CD4-positive, alpha-beta T cell treated with Interleukin-1 beta for 1 hour (primary cell): ENCODE measurements at places on chromosomes 4 and X.

- DNase-seq: no peak
These were observed 452.9 kb upstream of the EPHA5 start for GRCh38 chr4:66123190-66123589.

GRCh38 chr4:44996276-44996845 is 270.0 kb upstream of the GNPDA2 start:
- DNase-seq: no peak

DNA sequence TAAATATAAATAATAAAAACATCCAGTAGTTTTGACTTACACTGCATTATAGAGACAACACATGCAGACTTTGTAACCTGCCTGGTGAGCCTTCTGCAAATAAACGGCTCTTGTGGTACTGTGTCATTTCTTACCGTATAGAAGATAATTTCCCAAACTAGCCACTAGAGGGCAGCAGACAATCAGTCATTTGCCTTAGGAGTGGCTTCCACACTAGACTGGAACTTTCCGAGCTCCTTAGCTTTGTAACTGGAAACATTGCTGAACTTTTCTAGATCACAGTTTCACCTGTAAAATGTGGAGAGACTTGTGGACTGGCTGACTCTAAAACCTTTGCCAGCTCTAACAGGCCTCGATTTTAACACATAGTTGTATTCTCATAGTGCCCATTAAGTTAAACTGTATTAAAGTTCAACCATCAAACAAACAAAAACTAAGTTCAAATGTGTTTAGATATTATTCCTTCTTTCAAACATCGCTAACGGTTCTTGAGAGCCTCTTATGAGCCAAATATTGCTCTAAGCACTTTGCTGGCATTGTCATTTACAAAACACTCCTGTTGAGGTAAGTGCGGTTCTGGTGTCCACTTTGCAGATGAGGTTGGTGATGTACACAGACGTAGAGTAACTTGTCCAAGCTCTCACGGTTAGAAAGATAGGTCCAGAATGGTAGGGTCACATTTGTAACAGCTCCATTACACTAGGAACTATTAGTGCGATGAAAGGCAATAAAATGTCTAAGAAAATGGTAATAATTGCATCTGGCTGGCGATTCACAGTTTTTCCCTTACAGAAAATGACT is 345.5 kb downstream of the ANK2 start:
- peak; percentile 78 for DNase-seq

DNA sequence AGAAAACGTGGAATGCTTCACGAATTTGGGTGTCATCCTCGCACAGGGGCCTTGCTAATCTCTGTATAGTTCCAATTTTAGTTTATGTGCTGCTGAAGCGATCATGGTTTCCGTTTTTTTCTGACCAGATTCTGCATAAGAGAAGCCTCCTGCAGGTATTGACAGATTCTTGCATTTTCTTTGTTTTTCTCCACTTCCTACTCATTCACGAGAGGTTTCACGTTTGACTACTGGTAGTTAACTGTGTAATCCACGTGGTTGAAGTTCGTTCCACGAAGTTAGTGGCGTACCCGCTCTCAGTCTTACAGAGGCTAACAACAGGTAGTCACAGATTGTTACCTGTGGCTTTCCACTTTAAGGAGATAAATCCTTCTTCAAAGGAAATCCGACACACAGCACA is 12.1 kb upstream of the TRIML2 start:
- no peak for DNase-seq

DNA sequence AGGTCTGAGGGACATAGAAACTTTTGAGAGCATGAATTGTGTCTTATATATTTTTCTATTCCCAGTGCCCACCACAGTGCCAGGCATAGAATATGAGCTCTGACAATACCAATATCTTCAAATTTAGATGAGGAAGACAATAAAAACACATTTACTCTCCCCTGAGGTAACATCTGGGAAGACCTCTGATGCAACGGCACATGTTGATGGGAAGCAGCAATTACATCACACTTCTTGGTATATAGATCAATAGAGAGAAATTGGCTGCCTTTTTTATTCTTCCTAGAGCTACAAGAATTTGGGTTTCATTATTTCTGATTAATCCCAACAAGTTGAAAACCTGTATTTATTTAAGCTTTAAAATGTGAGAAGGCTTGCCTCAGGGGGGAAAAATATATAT is 67.4 kb upstream of the SMAD1 start:
- no peak for DNase-seq

GRCh38 chr4:152785639-152786615 is 6.2 kb downstream of the ARFIP1 start:
- DNase-seq: no peak

DNA sequence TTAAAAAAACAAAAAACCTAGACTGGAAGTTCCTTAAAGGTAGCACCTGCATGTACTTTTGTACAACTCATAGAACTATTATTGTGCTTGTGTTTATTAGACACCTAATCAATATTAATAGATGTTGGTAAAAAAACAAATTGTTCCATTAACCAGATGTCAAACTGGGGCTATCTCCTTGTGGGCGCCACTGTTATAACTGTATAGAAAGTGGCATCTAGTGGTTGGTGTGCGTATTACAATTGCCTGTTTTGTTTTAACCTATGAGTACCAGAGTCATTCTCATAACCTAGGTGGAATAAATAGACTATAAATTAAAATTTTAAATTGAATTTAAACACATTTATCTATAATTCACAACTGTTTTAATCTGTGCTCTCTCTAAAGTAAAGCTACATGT is 97.4 kb downstream of the COL4A5 start:
- DNase-seq: no peak

GRCh38 chr4:656436-657337 is 17.4 kb downstream of the ATP5ME start:
- no peak for DNase-seq

DNA sequence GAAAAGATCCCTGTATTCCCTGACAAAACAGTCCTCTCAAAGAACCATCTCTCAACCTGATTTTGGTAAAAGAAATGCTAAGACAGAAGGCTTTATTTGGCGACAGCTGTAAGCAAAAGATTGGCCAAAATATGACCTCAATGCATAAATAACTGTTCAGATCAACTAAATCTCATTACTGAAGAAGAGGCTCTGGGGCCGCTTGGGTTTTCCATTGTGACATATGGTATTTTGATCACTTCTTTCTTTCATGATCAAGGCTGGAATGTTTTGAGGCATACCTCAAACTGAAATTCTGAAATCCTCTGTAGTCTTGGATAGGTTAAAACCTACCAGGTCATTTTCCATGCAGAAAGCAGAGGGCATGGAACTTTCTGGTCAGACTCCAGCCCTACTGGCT is 106.3 kb downstream of the C4orf51 start:
- no peak for DNase-seq

DNA sequence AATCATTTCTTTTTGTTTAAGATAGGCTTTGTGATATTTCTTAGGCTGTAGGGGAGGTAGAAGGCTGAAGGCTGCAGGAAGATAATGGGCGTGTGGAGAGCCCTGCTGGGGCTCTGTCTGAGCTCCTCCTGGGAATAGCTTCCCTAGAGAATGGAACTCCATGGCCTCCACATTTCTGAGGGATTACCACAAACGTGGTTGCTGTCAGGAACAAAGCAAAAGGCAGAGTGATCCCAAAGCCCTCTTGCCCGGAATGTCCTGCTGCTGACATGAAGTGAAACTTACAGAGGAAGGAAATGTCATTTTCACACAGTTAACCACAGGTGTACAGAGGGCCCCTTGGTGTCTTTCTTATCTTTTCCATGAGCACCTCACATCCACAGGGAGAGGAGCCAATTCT is 89.3 kb downstream of the DDIT4L start:
- no peak for DNase-seq

DNA sequence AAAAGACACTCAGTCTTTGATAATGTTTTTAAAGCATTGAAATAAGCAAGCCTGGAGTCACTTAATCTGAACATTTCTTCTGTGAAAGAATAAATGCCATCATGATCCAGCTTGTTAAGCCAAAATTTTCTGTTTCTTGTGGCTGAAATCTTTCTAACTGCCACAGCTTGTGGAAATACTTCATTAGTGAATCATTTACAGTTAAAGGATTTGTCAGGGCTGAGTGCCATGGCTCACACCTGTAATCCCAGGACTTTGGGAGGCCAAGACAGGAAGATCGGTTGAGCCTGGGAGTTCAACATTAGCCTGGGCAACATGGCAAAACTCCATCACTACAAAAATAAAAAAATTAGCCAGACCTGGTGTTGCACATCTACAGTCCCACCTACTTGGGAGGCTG is 93.3 kb upstream of the PDE5A start:
- DNase-seq: no peak

- no peak for DNase-seq
These were observed 298.8 kb downstream of the GBA3 start for GRCh38 chr4:22991576-22991975.

DNA sequence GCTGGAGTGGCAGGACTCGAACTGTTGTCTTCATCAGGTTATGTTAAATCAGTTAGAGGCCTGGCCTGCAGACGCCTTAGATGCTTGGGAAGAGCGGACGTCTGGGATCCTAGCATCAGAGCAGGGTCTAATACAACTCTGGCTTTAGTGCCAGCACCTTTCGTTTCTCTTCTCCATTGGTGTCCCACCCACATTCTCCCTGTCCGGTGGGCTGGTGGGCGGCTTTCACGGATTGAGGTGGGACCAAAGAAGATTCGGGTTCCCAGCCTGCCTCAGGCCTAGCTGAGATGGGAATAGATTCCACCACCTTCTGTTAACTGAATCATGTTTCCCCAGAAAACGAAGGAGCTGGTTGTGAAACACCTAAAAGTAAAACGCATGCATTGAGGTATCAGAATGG is 939 bp downstream of the PDK3 start:
- DNase-seq: no peak

DNA sequence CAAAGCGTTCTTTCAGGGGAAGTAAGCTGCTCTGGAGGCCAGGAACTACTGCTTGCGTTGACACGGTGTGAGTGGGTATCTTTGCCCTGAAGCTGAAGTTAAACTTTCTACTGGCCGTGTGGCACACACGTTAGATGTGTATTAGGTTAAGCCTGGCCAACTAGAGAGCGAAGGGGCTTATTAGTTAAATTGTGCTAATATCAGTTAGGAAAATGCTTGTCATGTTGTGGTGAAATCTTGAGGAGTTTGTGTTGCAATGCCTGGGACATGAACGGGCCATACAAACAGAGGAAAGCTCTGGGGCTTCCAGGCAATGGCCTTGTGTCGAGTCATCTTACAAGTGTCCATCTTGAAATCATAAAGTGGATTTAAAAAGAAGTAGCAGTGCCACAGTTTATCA is 62.6 kb downstream of the NSUN7 start:
- peak; percentile 23 for DNase-seq

- DNase-seq: no peak
These were observed 66.3 kb downstream of the TAB3 start for GRCh38 chrX:30822764-30823163.

GRCh38 chrX:24646745-24647182 is 383 bp downstream of the PCYT1B start:
- DNase-seq: no peak

DNA sequence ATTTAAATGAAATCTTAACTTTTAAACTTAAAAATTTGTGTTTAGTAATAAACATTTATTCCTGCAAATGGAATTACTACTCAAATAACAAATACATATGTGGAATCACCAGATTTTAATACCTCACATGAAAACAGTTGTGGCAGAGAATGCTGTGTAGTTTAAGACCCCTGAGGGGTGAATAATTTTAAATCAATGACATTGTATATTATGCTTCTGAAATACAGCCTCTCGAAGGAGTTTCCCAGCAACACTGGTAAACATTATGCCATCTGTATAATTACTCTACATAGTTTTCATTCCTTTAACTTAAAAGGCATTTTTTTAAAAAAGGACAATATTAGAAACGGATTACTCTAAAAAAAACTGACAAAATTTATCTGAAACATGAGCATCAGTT is 2313.3 kb downstream of the ARAP2 start:
- DNase-seq: no peak

DNA sequence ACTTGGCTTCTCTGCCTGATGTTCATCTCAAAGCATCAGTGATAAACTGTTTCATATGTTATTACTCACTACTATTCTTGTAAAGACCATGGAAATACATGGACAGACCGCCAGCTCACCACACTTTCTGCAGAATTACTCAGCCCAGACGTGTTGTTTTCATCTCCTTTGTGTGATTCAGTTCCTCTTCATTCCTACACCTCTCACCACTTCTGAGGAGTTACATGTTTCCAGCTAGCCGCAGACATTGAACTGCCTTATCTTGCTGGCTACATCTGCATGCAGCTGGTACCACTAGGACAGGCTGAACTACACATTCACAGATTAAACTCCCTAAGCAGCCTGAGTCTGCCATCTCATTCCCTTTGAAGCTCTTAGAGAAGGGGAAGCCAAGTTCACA is 443.2 kb upstream of the FGF16 start:
- no peak for DNase-seq
